Lower lobe of right lung (tissue), 2 donors: ENCODE measurements at places on chromosomes 1 and 21. TPM values are rescaled to one million over a fixed set of nuclear protein-coding genes. Genes with fewer than 3 reads are reported as not detected.

- DNase-seq: no peak
- no peak overlapping the region for H3K4me3 ChIP-seq
- H3K27ac ChIP-seq: peak overlapping the region; percentile 12
- no peaks in the 10 kb centered on the region for H3K27me3 ChIP-seq
- H3K4me1 ChIP-seq: peaks cover 23% of the 10 kb centered on the region
Observed at GRCh38 chr1:234893725-234894630, 234.7 kb downstream of the TOMM20 start.

Gene AKIRIN1
- 43.8 TPM for total RNA-seq

- peaks cover 5% of the 10 kb centered on the region for H3K27me3 ChIP-seq
- H3K36me3 ChIP-seq: no peaks in the 10 kb centered on the region
- no peaks in the 10 kb centered on the region for H3K4me1 ChIP-seq
- H3K4me3 ChIP-seq: no peak overlapping the region
- no peak for DNase-seq
Observed at GRCh38 chr1:209601809-209602657, 18.5 kb downstream of the CAMK1G start.

- peak overlapping the region; percentile 77 for H3K27ac ChIP-seq
- H3K36me3 ChIP-seq: no peaks in the 10 kb centered on the region
- peaks cover 13% of the 10 kb centered on the region for H3K4me1 ChIP-seq
Observed at GRCh38 chr1:227543283-227544066, 19.9 kb upstream of the ZNF678 start.

DNA sequence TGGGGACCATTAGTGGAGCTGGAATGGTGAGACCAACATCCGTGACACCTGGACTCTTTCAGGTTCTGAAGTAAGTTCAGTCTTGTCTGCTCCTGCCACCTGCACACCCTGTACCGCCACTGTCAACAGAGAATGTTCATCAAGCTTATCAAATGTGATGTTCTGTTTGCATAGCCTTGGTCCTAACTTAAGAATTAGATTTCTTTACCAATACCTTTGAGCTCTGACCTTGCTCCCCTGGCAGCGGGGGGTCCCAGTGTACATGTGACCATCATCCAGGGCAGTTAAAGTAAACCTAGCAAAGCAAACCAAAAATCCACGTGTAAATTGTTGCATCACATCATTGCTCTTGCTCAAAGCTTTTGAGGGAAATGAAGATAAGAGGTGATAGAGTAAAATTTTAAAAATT lies 14.5 kb downstream of the SLC25A33 start:
- H3K27me3 ChIP-seq: no peaks in the 10 kb centered on the region
- DNase-seq: no peak
- H3K4me3 ChIP-seq: no peak overlapping the region
- no peak overlapping the region for H3K27ac ChIP-seq
- peaks cover 1% of the 10 kb centered on the region for H3K4me1 ChIP-seq
- peaks cover 50% of the 10 kb centered on the region for H3K36me3 ChIP-seq

GRCh38 chr1:54287801-54288211 lies 87.8 kb downstream of the MRPL37 start:
- peaks cover 44% of the 10 kb centered on the region for H3K4me1 ChIP-seq
- no peaks in the 10 kb centered on the region for H3K36me3 ChIP-seq

Gene SYNC
- total RNA-seq: 14.5 TPM

- H3K4me1 ChIP-seq: no peaks in the 10 kb centered on the region
- no peaks in the 10 kb centered on the region for H3K36me3 ChIP-seq
- H3K4me3 ChIP-seq: no peak overlapping the region
Observed at GRCh38 chr21:23686737-23687523, 1920.4 kb downstream of the MRPL39 start.

Gene LEFTY1
- total RNA-seq: not detected

DNA sequence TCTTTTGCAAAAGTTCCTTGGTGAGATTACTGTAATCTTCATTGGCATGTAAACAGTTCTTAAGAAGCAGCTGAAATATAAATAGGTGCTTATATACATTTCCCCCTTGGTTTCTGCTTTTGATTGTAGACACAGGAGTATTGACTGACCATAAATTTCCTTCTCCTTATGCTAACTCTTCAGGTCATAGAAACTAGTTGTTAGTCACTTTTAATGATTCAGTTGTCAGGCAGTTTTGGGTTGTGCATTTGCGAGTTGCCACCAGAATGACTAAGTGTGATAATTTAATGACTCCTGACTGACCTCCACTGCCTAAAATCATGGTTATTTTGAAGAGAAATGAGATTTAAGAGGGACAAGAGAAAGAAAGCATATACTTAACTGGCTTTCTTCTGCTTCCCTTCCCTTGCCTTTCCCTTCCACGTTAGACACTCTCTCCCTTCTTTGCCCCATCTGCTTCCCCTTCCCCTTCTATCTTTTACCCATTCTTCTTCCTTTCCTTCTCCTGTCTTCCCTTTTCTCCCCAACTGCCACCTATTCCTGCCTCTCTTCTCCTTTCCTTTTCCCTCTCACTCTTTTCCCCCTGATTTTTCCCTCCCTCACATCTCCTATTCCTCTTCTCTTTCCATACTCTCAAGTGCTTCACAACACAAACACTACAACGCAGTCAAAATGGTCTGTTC lies 12.3 kb downstream of the ZMPSTE24 start:
- H3K36me3 ChIP-seq: peaks cover 76% of the 10 kb centered on the region
- H3K27ac ChIP-seq: no peak overlapping the region
- no peaks in the 10 kb centered on the region for H3K27me3 ChIP-seq
- DNase-seq: no peak
- no peak overlapping the region for H3K4me3 ChIP-seq

DNA sequence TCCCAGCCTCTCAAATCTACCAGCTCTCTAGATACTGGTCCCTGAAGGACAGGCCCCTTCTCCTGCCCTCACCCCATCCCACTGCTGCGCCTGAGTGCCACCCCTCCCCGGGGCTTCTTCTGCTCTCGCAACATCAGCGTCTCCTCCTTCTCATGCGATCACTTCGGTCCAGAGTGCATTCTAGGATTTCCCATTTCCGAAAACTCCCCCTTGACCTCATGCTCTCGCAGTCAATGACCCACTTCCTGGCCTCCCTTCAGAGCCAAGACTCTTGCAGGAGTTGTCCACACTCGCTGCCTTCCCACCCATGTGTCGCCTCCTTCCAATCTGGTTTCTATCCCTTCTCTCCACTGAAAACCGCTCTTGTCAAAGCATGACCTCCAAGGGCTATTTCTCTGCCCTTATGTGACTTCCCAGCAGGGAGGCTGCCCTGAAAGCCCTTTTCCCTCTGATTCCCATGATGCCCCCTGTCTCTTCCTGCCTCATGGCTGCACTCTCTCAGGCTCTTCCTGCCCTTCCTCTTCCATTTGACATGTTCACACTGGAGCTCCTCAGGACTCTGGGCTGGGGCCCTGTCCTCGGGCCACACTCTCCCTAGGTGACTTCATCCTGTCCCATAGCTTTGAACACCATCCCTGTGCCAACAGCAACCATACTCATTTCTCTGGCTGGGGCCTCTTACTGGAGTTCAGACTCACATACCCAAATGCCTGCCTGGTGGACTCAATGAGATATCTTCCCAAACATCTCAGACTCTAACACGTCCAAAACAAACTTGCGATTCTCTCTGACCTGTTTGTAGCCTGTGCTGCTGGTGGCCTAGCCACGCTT lies 46.0 kb downstream of the LDLRAD2 start:
- H3K27me3 ChIP-seq: no peaks in the 10 kb centered on the region
- no peaks in the 10 kb centered on the region for H3K4me1 ChIP-seq
- peaks cover 94% of the 10 kb centered on the region for H3K36me3 ChIP-seq
- peak overlapping the region; percentile 11 for H3K27ac ChIP-seq
- no peak overlapping the region for H3K4me3 ChIP-seq

DNA sequence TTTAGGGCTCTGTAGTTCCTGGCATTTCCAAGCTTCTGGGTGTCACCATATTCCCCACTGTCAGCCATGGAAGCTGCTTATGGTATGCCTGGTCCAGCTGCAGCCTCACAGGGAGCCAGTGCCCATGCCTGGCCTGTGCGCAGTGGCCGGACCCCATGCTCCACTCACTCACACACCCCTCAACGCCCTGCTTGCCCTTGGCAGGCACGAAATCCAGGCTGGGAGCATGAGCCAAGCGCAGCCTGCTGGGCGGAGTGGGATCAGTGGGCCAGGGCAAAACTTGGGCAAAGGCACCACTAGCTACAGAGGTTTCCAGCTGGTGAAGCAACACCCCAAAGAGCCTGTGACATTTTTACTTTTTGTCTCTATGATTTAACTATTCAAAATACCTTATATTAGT lies 520.4 kb downstream of the RWDD3 start:
- no peaks in the 10 kb centered on the region for H3K4me1 ChIP-seq
- H3K36me3 ChIP-seq: no peaks in the 10 kb centered on the region
- no peak for DNase-seq
- H3K27me3 ChIP-seq: no peaks in the 10 kb centered on the region

GRCh38 chr21:35189077-35189863 lies 140.2 kb upstream of the RUNX1 start:
- DNase-seq: no peak
- no peaks in the 10 kb centered on the region for H3K4me1 ChIP-seq
- no peaks in the 10 kb centered on the region for H3K27me3 ChIP-seq
- no peak overlapping the region for H3K27ac ChIP-seq
- H3K4me3 ChIP-seq: no peak overlapping the region

- no peak overlapping the region for H3K4me3 ChIP-seq
- H3K4me1 ChIP-seq: no peaks in the 10 kb centered on the region
- no peak for DNase-seq
- H3K27ac ChIP-seq: no peak overlapping the region
- H3K27me3 ChIP-seq: no peaks in the 10 kb centered on the region
Observed at GRCh38 chr1:161781995-161782394, 15.9 kb downstream of the ATF6 start.

Gene HRNR
- not detected for total RNA-seq
